ENCODE measurements at places on chromosomes 6 and 20.

DNA sequence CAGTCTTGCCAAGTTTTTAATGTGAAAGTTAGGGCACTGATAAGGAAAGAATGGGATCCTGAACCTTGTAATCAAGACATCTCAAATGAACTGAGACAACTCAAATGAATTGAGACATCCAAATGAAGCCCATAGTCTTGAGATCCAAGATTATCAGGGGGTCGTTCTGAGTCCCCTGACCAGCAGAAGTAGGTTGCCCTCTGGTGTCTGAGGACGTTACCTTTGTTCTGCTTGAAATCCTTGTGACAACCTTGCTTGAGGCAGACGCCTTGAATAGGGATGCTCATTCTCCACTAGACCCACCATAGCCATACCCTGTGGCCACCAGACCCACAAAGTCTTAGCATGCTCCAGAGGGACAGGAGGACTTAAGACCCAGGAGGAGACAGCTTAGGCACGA is 37.7 kb downstream of the ZBTB9 start:
- DNase-seq, result no peak

GRCh38 chr6:44735630-44735963 is 348.1 kb downstream of the CDC5L start:
- no peak for DNase-seq

GRCh38 chr6:145252737-145253136 is 482.6 kb downstream of the EPM2A start:
- no peak for DNase-seq

DNA sequence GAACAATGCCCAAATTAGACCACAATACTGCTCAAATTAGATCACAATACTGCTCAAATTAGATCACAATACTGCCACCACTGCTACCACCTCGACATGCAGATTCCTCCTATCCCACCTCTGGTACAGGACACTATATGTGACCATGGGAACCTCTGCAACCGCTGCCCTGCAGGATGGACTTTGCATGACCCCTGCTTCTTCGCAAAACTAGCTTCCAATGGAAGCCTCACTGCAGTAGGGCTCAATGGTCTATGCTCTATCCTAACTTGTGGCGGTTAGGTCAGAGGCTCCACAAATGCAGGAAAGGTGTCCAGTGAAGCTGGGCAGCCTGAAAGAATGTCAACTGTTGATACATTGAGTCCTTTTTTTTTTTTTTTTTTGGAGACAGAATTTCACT is 7.8 kb upstream of the TXNDC5 start:
- DNase-seq, result no peak

Measured in AG08396 (cell line).